ENCODE measurements at places on chromosomes 7 and 10.

DNA sequence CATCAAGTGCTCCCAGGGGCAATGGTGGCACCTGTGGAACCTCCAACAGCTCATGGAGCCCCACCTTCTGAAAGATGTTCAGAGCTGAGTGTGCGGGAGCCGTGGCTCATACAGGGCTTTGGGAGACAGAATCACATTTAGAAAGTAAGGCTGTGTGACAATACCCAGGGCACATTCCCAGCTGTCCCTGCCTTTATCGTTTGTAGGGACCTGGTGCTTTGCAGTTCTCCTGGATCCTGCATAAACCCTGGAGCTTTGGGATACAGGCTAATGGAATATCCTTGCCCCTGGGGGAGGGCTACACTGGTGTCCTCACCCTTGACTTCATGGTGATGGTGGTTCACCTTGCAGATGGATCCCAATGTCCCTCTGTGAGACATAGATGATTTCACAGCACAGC, 134.8 kb upstream of the LAMB4 start:
- DNase-seq = no peak

- DNase-seq = no peak
Observed at GRCh38 chr10:111475720-111476119, 398.9 kb downstream of the ADRA2A start.

DNA sequence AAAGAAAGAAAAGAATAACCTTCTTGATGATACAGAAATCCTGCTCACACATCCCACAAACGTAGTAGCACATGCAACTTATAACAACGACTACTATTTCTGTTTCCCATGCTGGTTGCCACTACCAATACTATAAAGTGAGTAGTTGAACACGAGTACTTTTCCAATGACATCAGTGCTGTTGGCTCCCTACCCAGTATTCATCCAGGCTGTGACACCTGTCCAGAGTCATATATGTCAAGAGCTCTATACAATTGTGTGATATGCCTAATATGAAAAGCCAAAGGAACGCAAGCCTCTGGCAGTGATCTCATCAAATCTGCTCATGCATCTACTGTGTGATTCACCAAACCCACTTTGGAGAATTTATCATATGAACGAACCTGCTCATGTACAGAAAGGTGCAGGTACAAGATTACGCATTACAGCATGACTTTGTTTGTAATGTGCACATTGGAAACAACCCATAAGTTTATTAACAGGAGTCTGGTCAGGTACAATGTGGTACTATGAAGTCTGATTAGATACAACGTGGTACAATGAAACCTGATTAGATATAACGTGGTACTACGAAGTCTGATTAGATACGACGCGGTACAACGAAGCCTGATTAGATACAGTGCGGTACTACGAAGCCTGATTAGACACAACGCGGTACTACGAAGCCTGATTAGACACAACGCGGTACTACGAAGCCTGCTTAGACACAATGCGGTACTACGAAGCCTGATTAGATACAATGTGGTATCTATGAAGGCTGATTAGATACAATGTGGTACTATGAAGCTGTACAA, 5.8 kb upstream of the ITIH5 start:
- DNase-seq = no peak

GRCh38 chr7:16428672-16429071, 7.3 kb upstream of the CRPPA start:
- DNase-seq = no peak

DNA sequence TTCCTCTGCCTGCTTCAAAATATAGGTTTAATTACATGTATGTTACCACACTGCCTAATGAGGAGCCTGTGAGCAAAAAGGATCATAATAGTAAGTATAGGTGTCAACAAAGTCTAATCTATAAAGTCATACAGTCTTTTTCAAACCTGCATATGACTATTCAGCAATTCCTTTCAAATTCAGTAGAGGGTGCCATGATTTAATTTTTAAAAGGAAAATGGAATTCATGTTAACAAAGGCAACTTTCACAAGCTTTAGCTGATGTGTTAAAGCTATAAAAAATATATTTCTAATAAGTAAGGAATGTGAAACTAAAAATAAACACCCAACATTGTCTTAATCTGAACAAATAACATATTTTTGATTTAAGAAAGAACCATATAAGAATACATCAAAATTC, 52.1 kb downstream of the MPP7 start:
- no peak for DNase-seq

DNA sequence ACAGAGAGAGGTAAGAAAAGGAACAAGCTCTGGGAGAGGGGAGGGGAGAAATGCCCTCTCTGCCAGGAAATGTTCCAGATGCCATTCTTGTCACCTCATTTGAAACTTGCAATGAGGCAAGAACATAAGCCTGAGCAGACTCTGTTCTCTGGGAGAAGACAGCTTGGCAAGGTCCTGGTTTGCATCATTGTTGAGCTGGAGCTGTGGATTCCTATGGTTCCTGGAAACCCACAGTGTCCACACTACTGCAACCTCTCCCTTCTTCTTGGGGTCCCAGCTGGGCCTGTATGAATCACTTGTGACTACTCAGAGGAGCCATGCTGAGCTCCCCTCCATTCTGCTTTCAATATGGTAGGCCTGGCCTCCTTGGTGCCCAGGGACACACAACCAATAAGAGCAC, 60.8 kb upstream of the HECTD2 start:
- DNase-seq = no peak

DNA sequence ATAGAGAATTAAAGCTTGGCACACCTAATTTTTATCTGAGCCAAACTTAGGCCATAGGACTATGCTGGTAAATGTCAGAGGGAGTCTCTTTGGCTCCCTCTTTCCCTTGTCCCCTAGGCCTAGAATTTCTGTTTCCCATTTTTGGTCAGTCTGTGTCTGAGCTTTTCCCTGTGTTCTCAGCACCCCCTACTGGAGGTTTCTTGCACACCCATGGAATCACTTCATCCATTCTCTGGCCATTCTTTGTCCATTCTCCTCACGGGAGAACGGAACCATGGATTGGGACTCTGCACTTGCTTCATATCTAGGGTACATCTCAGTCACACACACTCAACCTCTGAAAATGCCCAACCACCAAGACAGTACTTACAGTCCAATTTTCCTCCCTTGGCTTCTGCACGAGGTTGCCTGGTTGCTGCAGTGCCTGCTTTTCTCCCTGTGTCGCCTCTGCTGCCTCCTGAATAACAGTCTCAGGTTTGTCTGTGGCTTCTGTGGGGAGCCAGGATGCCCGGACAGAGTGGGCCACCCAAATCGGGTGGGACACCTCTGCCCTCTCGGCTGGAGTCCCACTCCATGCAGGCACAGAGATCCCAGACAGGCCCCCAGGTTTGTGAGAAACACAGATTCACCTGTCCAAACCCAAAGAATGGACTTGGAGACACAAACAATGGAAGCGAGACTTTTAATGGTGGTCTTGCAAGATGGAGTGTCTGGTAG, 35.1 kb upstream of the DNAH11 start:
- no peak for DNase-seq

- no peak for DNase-seq
Observed at GRCh38 chr10:98041352-98042043, 11.1 kb upstream of the CRTAC1 start.

DNA sequence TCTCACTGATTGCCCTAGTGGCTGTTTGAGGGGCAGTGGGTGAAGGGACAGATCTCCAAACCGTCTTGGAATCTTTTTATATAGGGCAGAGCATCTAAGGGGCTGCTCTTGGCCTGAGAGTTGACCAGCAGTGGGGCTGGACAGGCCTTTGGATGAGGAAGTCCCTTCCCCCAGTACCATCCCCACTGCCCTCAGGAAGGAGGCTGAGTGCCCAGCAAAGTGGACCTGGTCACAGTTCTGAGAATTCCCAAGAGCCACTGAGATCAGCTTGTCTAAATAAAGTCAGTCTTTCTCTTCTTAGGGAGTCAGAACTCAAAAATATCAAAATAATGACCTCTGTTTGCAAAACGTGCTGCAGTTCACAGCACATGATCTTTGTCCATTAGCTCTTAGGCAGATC, 5.6 kb downstream of the GDF10 start:
- DNase-seq = no peak

DNA sequence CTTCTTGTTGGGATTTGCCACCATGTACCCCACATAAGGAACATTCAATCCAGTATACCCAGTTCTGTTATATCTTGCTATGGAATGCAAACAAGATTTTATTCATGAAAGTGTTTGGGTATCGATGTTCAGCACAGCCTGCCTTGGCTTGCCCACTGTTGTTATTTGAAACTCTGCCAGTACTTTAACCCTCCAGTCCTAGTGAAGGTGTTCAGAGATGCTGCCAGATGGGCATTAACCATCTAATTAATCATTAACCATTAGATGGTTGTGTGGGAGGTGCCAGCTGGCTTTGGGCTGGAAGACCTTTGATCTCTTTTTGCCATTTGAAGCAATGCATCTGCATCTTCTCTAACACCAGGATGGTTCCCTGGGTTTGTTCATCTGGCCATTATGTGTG, 363.0 kb downstream of the SH2D4B start:
- no peak for DNase-seq

DNA sequence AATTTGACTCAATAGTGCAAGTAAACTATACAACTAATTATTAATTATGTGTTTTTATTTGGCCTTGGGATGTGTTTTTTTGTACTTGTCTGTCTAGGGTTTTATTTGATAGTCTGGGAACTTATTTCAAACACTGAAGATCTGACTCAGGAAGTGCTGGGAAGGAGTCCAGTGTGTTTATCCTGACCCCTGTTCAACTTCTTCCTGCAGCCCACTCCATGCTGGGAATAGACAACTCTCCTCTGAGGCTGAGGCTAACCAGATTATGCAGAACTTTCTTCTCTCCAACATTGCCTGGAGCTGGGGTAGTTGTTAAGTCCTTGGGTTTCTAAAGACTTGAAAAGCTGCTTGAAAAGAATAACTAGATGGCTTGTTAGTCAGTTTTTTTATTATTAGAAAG, 6.9 kb downstream of the CISD1 start:
- no peak for DNase-seq

DNA sequence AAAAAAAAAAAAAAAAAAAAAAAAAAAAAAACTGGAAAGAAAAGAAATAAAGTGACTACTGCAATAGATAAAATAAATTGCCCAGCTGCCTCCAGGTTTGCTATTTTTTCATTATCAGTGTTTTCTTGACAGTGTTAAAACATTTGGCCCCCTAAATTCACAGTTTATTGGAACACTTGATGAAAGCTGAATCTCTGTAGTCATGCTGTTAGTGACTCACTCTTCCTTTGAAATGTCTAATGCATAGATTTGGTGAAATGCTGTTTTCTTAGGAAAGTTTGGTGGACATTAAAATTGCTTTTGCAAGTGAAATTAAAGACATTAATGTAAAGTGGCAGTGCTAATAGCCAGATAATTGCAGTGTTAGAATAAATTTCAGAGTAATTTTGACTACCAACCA, 785.2 kb downstream of the NRG3 start:
- DNase-seq = no peak

- no peak for DNase-seq
Observed at GRCh38 chr7:151345576-151346469, 4.2 kb downstream of the NUB1 start.

GRCh38 chr7:129807863-129808262, 144.9 kb downstream of the UBE2H start:
- DNase-seq = no peak

DNA sequence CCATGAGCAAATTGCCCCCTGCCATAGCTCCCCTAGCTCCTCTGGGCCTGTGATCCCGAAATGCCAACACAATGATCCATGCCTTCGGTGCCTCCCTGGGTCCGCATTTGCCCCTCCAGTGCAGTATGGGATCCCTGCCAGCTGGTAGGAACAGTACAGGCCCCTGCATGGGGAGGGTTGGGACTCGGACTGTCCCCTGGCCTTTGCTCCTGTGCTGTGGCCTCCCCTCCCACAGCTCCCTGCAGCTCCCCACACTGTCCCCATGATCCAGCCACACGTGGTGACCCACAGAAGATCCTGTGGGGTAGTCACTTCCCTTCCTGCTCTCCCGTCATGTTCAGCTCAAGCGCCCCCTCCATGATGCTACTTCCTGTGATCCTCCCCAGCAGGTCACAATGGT, 140.3 kb downstream of the MAPK8 start:
- DNase-seq = no peak

DNA sequence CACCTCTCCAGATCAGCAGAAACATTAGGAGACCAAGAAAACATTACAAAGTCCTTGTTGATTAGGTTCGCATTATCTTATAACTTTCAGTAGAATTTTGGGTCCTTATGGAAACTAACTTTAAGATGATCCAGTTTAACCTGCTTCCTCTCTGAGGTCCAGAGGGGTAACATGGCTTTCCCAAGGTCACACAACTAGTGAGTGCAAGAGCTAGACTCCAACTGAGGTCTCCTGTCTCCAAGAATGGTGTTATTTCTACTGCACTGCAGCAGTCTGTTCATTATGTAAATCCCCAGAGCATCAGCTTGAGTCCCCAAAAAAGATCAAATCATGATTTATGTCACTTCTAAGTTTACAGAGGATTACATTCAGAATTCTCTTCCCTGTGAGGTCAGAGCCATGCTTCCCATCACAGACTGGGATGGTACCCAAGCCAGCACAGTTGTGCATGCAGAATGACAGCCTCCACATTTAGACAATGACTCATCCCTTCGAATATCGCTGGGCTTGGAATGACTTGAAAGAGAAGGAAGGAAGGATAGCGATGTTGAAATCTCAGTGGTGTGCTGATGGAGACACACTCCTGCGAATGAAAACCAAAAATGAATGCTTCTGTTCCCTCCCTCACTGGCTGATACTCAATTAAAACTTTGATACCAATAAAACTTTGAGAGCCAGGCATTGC, 163.1 kb upstream of the PLXNA4 start:
- no peak for DNase-seq

DNA sequence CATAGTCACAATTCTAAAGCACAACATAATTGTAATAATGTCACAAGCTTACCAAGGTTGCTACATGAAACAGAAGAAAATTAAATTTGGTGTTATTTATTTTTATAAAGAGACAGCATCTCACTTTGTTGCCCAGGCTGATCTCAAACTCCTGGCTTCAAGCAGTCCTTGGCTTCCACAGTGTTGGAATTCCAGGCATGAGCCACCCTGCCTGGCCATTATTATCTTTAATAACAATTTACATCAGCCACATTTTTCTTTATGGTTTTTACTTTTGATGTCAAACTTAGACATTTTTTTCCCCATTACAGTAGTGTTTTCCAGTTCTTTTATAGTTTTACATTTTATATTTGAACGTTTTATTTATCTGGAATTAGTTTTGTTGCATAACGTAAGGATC, 46.7 kb downstream of the BMPR1A start:
- no peak for DNase-seq

DNA sequence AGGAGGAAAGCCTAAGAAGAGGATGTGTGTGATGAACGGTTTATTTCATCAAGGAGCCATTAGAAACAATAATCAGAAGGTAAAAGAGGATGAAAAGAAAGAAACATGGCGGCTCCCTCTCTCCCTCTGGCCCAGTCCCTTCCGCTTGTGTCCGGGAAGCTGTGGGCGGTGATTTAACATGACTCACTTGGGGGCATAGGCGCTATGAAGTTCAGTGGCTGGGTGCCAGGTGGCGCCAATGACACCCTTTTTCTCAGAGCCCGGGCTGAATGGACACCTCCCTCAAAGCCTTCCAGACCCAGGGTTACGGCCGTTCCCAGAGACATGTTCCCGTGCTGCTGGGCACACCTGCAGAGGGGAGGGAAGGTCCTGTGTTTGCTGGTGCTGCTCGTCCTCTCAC, 244.0 kb downstream of the SKAP2 start:
- no peak for DNase-seq

- DNase-seq = no peak
Observed at GRCh38 chr7:43591558-43592180, 8.8 kb downstream of the STK17A start.
